HS-27A (cell line): ENCODE measurements at places on chromosomes 6 and 20.

DNA sequence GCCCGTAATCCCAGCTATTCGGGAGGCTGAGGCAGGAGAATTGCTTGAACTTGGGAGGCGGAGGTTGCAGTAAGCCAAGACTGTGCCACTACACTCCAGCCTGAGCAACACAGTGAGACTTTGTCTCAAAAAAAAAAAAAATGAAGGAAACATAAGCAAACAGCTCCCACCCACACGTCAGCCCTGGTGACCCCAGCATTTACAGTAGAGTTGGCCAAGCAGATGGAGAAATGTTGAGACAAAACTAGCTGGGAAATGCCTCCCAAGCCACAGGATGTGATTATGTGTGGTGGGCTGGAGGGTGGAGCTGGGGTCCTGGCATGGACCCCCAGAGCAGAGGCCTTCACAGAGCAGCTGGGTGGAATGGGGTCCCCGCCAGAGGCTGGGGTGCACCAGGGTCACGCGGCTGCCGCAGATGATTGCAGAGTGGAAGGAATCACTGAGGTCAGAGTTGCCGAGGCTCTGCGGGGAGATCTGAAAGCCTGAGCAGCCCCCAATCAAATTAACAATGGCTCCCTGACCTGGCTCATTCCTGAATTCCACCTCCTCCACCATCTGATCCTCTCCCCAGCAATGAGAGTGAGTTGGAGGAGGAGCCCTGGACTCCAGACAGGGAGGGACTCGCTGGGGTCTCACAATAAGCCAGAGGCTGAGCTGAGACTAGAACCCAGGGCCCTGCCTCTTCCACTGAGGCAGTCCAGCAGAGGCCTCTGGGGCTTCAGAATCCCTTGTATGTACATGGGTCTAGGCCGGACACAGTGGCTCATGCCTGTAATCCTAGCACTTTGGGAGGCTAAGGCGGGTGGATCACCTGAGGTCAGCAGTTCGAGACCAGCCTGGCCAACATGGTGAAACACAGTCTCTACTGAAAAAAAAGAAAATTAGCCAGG is 34.7 kb upstream of the TGM2 start:
- no peak for DNase-seq

GRCh38 chr6:147204060-147204785 is at the start of gene STXBP5:
Gene STXBP5, plus strand, starts transcription at chr6:147204417. Its CDS starts 116 bp downstream, at chr6:147204533.
- DNase-seq = no peak

- no peak for DNase-seq
Measured at GRCh38 chr6:84137051-84137375, 90.4 kb downstream of the CEP162 start.

- no peak for DNase-seq
Measured at GRCh38 chr20:15310361-15310760, 972.9 kb upstream of the FLRT3 start.

DNA sequence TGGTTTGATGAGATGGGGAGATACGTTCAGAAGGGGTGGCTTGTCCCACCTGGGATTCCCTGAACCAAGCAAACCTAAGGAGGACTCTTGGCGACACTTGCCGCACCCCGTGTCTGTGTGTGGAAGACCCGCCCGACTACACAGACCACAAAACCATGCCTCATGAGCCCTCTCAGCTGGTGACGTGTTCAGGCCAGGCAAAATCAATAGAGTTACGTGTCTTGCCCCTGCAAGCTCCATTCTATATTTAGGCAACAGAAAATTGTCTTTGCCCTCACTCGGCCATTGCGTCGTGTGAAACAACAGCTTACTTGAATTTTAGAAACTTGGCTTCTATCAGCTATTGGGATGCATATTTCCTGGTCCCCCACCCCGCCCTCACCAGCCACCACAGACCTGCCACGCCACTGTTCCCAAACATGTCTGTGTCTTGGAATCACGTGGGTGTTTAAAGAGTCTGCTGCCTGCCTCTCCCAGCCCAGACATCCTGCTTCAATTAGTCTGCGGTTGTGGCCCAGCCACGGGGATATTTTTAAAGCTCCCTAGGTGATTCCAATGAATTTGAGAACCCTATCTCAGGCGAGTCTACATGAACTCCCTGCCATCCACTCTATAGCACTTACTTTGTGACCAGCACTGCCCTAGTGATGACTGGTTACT is 279.2 kb upstream of the EXOC2 start:
- no peak for DNase-seq

DNA sequence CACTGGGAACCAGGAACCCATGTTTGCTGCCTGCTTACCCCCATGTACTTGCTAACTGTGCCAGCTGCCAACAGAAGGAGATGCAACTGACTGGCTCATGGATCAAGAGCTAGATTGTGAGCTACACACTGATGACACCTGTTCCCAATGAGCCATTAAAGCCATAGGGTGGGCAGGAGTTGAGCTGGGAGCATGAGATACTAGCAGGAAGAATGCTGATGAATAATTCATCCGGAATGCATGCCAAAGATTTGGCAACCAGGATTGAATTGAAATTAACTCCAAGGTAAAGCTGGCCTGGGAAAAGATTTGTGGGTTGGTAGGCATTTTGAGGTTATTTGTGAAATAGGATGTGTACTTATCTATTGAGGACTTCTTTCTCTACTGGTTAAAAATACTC is 631.1 kb downstream of the KIF16B start:
- DNase-seq = peak; percentile 88

- DNase-seq = no peak
Measured at GRCh38 chr20:39874049-39874893, 814.8 kb downstream of the MAFB start.

DNA sequence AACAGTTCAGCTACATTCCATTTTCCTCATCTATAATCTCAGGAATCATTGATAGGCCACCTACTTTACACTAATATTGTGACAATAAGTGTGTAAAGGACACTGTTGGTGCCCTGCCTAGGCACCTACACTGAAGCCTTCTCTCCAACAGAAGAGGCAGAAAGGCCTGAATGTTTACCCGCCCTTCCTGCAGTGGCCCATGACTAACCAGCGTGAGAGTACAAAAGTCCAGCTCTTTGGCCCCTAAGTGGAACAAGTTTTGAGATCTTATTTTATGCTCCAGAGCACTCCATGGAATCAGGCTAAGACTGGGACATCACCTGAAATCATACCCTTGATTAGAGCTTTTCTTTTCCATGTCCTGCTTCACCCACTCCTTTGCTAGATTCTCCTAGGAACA is 359.7 kb downstream of the ARHGAP18 start:
- DNase-seq = no peak

DNA sequence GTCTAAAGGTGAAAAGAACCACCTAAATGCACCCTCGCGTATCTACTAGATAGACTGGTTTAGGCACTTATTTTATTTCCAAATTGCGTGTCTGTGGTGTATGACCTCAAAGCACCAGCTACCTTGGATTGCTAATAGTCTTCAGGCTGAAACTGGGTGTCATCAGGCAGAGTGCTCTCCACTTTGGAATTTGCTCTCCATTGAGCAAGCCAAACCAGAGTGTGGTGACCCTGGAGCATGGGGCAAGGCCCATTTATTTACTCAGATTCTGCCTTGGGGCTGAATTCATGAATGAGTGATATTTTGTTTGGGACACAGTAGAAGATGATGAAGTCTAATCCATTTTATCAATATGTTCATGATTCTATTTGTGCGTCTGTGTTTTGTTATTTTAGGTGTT is 812.8 kb upstream of the SLC35B3 start:
- DNase-seq = no peak

DNA sequence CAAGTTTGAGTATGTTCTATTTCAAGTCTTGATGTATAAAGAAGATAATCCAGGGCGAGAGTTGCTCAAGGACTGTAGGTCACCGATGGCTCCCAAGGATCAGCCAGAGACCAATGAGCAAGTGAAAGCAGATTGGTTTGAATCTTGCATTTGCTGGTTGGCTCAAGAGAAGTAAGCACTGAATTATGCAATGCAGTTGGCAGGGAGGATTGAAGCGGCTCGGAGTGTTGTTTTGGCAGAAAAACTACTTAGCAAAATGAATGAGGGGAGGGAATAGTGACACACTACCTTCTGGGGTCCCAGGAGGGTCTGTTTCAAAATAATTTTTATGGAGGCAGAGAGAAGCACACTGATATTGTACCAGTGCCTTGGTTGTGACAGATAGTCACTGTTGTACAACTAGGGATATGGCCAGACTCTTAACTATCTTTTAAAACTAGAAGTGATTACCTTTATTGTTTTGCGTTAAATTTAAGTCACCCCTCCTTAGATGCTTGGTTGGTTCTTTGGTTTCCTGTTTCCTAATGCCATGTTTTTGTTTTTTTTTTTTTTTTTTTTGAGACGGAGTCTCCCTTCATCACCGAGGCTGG is 15.7 kb downstream of the SASH1 start:
- DNase-seq = no peak

DNA sequence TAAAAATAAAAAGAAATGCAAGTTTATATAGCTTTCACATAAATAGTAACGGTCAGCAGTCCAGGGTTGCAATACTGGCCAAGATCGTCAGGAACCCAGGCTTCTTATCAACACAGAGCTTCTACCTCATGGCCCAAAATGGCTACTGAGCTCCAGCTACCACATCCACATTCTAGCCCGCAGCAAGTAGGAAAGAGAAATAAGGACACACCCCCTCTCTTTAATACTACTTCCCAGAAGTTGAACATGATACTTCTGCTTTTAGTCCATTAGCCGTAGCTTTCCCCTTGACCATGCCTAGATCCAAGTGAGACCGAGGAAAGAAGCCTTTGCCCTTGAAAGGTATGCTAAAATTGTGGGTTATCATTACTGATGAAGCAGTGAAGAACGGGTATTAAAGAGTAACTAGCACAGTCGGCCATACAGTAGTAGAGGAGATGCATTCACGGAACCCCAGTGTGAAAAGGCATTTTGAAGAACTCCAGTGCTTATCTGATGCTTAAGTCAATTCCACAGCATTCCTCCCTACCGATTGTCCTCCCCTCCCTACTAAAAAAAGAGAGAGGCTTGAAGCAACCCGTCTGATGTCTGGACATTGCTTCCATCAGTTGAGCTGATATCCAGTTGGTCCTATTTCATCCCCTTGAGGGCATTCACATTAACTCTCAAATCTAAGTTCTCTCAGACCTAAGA is 226.9 kb upstream of the RREB1 start:
- no peak for DNase-seq

DNA sequence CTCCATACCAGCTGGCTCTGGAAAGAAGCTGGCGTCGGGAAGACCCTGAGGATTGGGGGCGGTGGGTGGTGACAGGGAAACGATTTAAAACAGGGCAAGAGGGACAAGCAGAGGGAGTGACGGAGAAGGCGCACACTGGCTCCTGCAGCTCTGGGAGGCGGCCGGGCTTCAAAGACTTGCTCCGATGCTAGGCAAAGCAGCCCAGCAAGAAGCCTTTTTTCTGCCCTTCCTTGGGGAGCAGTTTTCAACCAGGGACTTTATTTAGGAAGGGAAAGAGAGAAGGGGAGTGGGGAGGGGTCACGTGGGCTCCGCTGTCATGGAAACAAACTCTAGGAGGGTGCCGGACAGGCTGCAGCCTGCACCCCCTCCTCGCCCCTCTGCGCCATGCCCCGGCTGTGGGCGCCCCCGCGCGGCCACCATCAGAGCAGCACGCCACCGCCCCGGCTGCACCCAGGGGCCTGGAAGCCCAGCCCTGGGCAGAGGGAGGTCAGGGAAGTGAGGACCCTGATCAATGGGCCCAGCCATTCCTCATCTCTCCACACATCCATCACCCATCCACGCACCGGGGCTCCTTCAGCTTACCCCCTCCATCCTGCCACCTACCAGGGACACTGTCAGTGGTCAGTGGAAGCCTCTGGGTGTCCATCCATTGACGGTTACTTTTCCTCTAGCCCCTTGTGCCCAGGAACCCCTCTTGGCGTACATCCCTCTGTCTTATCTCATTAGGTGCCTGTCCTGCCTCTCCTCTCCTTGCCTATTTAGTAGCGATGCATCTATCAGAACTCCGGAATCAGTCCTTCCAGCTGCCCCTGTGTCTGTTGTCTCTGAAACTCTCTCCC is 66.6 kb upstream of the CCDC167 start:
- no peak for DNase-seq

DNA sequence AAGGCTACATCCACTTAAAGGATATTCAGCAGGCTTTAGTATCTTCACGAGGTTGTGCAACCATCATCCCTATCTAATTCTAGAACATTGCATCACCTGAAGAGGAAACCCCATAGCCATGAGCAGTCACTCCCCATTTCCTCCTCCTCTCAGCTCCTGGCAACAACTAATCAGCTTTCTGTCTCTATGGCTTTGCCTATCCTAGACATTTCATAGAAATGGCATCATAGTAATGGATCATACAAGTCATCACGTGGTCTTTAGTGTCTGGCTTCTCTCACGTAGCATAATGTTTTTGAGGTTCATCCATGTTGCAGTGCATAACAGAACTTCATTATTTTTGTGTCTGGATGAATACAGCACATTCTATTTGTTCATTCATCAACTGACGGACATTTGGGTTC is 20.5 kb downstream of the SNAI1 start:
- DNase-seq = no peak
